ENCODE measurements at places on chromosomes 16 and 17. TPM values are rescaled to one million over a fixed set of nuclear protein-coding genes. Genes with fewer than 3 reads are reported as not detected.

SLC35G6 gene
- total RNA-seq = not detected

RNF222 gene
- not detected for total RNA-seq

DNA sequence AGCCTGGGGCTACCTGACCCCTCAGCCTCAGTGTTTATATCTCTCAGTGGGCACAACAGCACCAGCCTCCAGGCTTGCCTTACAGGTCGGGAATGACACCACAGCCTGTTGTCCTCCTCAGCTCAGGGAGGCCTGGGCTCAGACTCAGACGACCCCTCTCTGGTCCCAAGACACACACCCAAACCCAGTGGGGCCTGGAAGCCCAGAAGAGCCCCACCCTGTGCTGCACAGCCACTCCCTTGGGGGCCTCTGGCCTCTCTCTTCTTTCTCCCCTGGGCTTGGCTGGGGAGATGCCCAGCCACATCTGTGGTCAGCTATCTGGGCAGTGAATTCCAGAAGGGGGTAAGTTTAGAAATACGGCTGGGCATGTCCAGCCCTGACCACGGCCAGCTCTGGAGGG lies 2.4 kb downstream of the NATD1 start:
- H3K27ac ChIP-seq = peak overlapping the region; percentile 57
- no peaks in the 10 kb centered on the region for H3K36me3 ChIP-seq
- no peaks in the 10 kb centered on the region for H3K27me3 ChIP-seq
- peak overlapping the region; percentile 76 for H3K4me3 ChIP-seq
- peaks cover 41% of the 10 kb centered on the region for H3K4me1 ChIP-seq

GRCh38 chr17:36942631-36943125 lies 5.4 kb downstream of the LHX1 start:
- H3K4me1 ChIP-seq = peaks cover 17% of the 10 kb centered on the region
- peak overlapping the region; percentile 30 for H3K27ac ChIP-seq
- no peaks in the 10 kb centered on the region for H3K36me3 ChIP-seq
- peaks cover 69% of the 10 kb centered on the region for H3K27me3 ChIP-seq

GRCh38 chr16:20136446-20136968 lies 62.8 kb upstream of the GPR139 start:
- no peak overlapping the region for H3K4me3 ChIP-seq
- H3K4me1 ChIP-seq = no peaks in the 10 kb centered on the region
- no peaks in the 10 kb centered on the region for H3K36me3 ChIP-seq
